Natural killer cell treated with Interleukin-12 subunit alpha and Interleukin-12 subunit beta and Interleukin-15 and Interleukin-18, amount 100 ng/mL, for 72 hours (primary cell): ENCODE measurements at places on chromosomes 3 and 15. TPM values are rescaled to one million over a fixed set of nuclear protein-coding genes. Genes with fewer than 3 reads are reported as not detected.

DNA sequence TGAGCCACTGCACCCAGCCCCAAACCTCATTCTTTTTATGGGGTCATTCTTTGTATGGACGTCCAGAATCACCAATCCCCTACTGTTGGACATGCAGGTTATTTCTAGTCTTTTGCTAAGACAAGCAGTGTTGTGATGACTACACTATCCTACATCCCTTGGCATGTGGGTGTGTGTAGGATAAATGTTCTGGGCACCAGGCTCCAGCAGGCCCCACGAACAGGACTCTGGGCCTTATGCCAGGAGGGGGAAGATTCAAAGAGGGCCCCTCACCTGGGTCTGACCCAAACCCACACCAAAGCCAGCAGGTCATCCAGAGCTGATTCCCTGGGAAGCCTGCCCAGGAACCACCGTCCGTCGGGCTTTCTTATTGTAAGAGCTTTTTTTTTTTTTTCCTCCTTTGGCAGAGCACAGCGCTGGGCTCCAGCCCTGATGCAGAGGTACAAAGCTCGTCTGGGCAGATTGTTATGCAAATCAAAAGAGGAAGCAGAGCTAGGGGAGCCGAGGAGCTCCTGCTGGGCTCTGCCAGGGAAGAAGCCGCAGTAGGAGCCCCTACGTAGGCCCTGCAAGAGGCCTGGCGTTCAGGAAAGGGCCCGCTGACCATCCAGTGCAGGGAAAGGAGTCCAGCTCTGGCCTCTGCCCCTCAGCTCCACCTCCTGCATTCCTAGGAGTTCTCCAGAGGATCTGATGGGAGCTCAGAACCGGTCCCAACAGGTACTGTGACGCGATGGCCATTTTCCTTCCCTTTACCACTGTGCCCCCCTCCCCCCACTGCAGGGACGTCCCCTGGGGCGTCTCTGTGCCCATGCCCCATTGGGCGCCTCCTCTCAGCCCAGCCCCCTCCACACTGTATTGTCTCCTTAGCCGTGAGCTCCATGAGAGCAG, 29.0 kb upstream of the FURIN start:
- peak overlapping the region; percentile 51 for H3K4me3 ChIP-seq
- DNase-seq: no peak
- peaks cover 63% of the 10 kb centered on the region for H3K4me1 ChIP-seq
- no peaks in the 10 kb centered on the region for H3K36me3 ChIP-seq

The TNFSF10 gene
- total RNA-seq: 111 TPM

The TNFAIP8L3 gene
- not detected for total RNA-seq

- DNase-seq: no peak
- H3K27ac ChIP-seq: no peak overlapping the region
- H3K27me3 ChIP-seq: no peaks in the 10 kb centered on the region
- H3K4me3 ChIP-seq: no peak overlapping the region
- peaks cover 5% of the 10 kb centered on the region for H3K4me1 ChIP-seq
- no peaks in the 10 kb centered on the region for H3K36me3 ChIP-seq
Observed at GRCh38 chr15:98751767-98752166, 103.4 kb downstream of the IGF1R start.

GRCh38 chr15:71592203-71592602, 218.2 kb upstream of the NR2E3 start:
- H3K36me3 ChIP-seq: no peaks in the 10 kb centered on the region
- H3K4me1 ChIP-seq: no peaks in the 10 kb centered on the region
- H3K4me3 ChIP-seq: no peak overlapping the region
- no peak for DNase-seq

DNA sequence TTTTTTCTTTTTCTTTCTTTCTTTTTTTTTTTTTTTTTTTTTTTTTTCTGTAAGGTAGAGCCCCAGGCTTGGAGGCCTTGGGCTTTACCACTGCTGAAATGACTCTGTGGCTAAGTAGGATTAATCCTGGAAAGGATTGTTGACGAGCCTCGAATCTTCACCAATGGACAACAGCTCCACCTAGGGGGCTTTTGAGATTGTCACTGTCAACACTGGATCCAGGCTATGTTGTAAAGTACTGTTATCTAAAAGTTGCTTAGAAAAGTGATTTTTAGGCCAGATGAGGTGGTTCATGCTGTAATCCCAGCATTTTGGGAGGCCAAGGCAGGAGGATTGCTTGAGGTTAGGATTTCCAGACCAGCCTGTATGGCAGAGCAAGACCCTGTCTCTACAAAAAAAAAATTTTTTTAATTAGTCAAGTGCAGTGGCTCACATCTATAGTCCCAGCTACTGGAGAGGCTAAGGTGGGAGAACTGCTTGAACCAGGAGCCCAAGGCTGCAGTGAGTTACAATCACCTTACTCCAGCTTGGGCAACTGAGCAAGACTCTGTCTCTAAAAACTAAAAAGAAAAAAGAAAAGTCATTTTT, 41.6 kb downstream of the KLHL18 start:
- peaks cover 8% of the 10 kb centered on the region for H3K4me1 ChIP-seq
- peaks cover 13% of the 10 kb centered on the region for H3K36me3 ChIP-seq
- no peak overlapping the region for H3K4me3 ChIP-seq
- H3K27ac ChIP-seq: no peak overlapping the region

DNA sequence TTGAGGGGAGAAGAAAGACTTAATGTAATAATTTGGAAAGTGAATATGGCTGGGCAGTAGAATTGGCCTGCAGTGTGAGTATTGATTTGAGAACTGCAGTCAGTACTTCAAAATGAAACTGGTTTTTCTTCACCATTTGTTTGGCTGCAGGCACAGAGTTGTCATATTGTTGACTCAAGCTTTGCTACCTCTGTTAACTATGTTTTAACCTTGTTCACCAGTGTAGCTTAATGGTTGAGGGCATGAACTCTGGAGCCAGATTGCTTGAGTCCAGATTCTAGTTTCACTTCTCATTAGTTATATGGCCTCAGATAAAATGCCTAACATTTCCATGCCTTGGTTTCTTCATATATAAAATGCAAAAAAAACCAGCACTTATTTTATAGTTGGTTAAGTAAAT, 64.1 kb downstream of the CFAP44 start:
- H3K27ac ChIP-seq: no peak overlapping the region
- no peak overlapping the region for H3K4me3 ChIP-seq
- no peaks in the 10 kb centered on the region for H3K27me3 ChIP-seq
- no peaks in the 10 kb centered on the region for H3K36me3 ChIP-seq
- no peaks in the 10 kb centered on the region for H3K4me1 ChIP-seq

- peaks cover 10% of the 10 kb centered on the region for H3K27me3 ChIP-seq
- no peaks in the 10 kb centered on the region for H3K36me3 ChIP-seq
Observed at GRCh38 chr15:26095710-26096330, 232.7 kb upstream of the ATP10A start.

The NR1I2 gene
- not detected for total RNA-seq

DNA sequence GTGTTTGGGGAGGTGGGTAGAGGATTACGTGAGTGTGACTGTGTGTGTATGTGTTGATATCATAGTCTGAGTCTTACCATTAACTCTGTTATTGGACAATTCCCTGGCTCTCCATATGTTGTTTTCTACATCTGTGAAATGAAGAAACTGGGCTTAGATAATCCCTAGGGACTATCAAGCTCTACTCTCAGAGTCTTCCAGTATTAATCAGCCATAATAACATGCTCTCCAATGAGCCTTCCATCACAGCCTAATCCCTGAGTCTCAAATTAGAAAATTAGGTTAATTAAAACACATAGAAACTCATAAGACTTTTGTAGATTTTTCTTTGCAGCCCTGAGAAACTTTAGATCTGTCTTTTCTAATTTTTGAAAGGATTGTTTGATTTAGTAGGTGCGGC, 404.2 kb upstream of the RARB start:
- H3K4me1 ChIP-seq: no peaks in the 10 kb centered on the region
- no peak for DNase-seq
- H3K36me3 ChIP-seq: no peaks in the 10 kb centered on the region
- H3K27me3 ChIP-seq: no peaks in the 10 kb centered on the region

DNA sequence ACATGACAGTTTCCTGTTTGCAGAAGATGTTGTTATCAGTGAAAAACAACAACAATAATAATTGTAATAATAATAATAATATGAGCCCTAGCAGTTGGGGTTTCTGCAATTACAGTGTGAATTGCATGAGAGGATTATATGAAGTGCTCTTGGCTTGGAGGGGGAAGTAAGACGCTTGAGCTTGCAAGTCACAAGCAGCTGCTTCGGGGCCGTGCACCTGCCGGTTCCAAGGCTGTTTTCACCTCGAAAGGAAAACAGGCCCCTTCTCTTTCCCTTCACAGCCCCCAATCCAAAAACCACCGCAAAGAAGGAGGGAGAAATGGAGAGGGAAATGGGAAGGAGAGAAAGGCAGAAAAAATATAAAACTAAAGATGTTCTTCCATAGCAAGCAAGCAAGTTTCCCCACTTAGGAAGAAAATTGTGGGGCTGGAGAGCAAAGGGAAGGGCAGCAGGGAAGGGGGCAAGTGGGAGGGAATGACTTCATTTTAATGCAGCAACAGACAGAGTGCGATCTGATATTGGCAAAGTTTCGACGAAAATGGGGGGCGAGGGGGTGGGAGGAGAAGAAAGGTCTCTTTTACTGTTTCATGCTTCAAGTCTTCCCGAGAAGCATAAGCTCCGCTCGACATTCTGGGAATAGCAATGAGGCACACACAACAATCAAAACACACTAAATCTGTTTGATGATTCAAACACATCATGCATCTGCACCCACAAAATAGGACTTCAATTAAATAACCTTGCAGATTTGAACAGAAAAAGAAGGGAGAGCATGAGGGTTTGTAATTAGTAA, 284.2 kb upstream of the ATP11B start:
- no peaks in the 10 kb centered on the region for H3K36me3 ChIP-seq
- H3K4me3 ChIP-seq: no peak overlapping the region
- H3K4me1 ChIP-seq: no peaks in the 10 kb centered on the region
- no peak for DNase-seq
- no peak overlapping the region for H3K27ac ChIP-seq

- H3K27ac ChIP-seq: no peak overlapping the region
- H3K4me1 ChIP-seq: no peaks in the 10 kb centered on the region
- no peak overlapping the region for H3K4me3 ChIP-seq
- no peak for DNase-seq
- no peaks in the 10 kb centered on the region for H3K36me3 ChIP-seq
- H3K27me3 ChIP-seq: peaks cover 4% of the 10 kb centered on the region
Observed at GRCh38 chr3:50211930-50212329, 6.9 kb downstream of the SLC38A3 start.

- no peaks in the 10 kb centered on the region for H3K36me3 ChIP-seq
- no peak overlapping the region for H3K27ac ChIP-seq
- peaks cover 24% of the 10 kb centered on the region for H3K27me3 ChIP-seq
- no peak overlapping the region for H3K4me3 ChIP-seq
Observed at GRCh38 chr3:72210261-72210660, 425.3 kb upstream of the PROK2 start.

DNA sequence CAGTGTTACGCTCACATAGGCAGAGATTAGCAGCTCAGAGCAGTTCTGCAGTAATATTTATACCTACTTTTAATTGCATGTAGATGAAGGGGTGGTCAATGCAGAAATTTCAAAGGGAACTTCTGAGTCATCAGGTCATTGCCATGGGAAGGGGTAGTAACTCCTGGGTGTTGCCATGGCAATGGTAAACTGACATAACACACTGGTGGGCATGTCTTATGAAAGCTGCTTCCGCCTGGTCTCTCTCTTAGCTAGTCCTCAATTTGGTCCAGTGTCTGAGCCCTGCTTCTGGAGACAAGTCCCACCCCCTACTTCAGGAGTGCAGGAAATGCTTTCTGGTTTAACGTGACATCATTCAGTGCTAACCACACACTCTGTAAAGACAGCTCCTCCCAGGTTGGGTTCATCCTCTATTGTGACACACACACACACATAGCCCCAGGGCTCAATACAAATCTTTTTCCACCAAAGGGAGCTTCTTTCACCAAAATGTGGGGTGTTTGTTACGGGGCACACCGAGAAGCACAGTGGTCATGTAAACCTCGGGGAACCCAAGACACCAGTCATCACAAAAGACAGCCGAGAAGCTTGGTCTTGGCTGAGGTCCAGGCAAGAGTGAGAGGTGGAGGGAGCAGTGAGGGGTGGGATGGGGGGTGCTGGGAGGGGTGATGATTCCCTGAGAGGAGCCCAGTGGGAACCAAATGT, 74.5 kb downstream of the TLE3 start:
- peak overlapping the region; percentile 43 for H3K4me3 ChIP-seq
- peaks cover 24% of the 10 kb centered on the region for H3K27me3 ChIP-seq
- peaks cover 19% of the 10 kb centered on the region for H3K4me1 ChIP-seq
- peak; percentile 73 for DNase-seq
- peak overlapping the region; percentile 35 for H3K27ac ChIP-seq
- no peaks in the 10 kb centered on the region for H3K36me3 ChIP-seq

The NAALADL2 gene
- total RNA-seq: 0.70 TPM

The GOLGA8T gene
- total RNA-seq: 2.3 TPM

GRCh38 chr3:9408546-9408945, 11.1 kb downstream of the SETD5 start:
- H3K4me1 ChIP-seq: peaks cover 43% of the 10 kb centered on the region
- peaks cover 6% of the 10 kb centered on the region for H3K36me3 ChIP-seq
- DNase-seq: no peak
- H3K27me3 ChIP-seq: no peaks in the 10 kb centered on the region

The P4HTM gene
- total RNA-seq: 23.2 TPM

GRCh38 chr3:189365609-189366564, 194.1 kb downstream of the TPRG1 start:
- no peaks in the 10 kb centered on the region for H3K36me3 ChIP-seq
- no peak overlapping the region for H3K27ac ChIP-seq
- peaks cover 11% of the 10 kb centered on the region for H3K4me1 ChIP-seq
- H3K4me3 ChIP-seq: no peak overlapping the region
- H3K27me3 ChIP-seq: peaks cover 4% of the 10 kb centered on the region

- H3K4me1 ChIP-seq: peaks cover 18% of the 10 kb centered on the region
- H3K4me3 ChIP-seq: peak overlapping the region; percentile 94
- H3K27me3 ChIP-seq: no peaks in the 10 kb centered on the region
- peak overlapping the region; percentile 82 for H3K27ac ChIP-seq
- no peaks in the 10 kb centered on the region for H3K36me3 ChIP-seq
- peak; percentile 79 for DNase-seq
Observed at GRCh38 chr3:197456261-197457091, 99.3 kb downstream of the BDH1 start.

GRCh38 chr3:85254738-85255137, 295.9 kb downstream of the CADM2 start:
- no peak for DNase-seq
- no peak overlapping the region for H3K4me3 ChIP-seq
- no peak overlapping the region for H3K27ac ChIP-seq
- H3K4me1 ChIP-seq: no peaks in the 10 kb centered on the region
- peaks cover 9% of the 10 kb centered on the region for H3K36me3 ChIP-seq

GRCh38 chr3:126111126-126111551, 27.2 kb upstream of the SLC41A3 start:
- H3K4me3 ChIP-seq: no peak overlapping the region
- no peak for DNase-seq
- no peaks in the 10 kb centered on the region for H3K4me1 ChIP-seq
- no peaks in the 10 kb centered on the region for H3K27me3 ChIP-seq
- H3K36me3 ChIP-seq: no peaks in the 10 kb centered on the region

DNA sequence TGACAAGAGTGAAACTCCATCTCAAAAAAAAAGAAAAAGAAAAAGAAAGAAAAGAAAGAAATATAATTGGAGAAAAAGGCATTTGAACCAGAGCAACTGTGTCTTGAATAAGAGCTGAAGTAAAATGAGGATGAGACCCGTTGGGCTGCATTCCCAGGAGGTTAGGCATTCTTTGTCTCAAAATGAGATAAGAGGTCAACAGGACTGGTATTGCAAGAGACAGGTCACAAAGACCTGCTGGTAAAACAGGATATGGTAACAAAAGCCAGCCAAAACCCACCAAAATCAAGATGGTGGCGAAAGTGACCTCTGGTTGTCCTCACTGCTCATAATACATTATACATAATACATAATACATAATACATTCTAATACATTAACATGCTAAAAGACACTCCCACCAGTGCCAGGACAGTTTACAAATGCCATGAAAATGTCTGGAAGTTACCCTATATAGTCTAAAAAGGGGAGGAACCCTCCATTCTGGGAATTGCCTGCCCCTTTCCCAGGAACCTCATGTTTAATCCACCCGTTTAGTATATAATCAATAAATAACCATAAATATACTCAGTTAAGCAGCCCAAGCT, 8.6 kb upstream of the TIPIN start:
- no peak for DNase-seq
- peaks cover 7% of the 10 kb centered on the region for H3K4me1 ChIP-seq
- no peaks in the 10 kb centered on the region for H3K27me3 ChIP-seq
- H3K27ac ChIP-seq: no peak overlapping the region
- no peaks in the 10 kb centered on the region for H3K36me3 ChIP-seq
